ENCODE measurements at places on chromosomes 6 and 20.

DNA sequence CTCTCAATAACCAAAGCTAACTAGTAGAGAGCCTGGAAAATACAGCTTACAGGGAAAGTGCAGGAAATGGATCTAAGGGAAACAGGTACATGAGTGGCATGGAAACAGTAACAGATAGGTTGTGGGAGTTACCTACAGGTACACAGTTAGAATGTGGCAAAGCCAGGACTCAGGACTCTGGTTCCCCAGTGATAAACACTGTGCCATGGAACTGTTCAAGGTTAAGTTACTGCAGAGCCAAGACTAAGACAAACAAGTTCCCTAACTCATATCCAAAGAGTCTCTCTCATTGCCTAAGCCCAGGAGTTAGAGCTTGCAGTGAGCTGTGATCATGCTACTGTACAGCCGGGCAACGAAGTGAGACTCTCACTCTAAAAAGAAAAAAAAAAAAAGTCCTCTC is 6.6 kb downstream of the MED20 start:
- no peak for DNase-seq

DNA sequence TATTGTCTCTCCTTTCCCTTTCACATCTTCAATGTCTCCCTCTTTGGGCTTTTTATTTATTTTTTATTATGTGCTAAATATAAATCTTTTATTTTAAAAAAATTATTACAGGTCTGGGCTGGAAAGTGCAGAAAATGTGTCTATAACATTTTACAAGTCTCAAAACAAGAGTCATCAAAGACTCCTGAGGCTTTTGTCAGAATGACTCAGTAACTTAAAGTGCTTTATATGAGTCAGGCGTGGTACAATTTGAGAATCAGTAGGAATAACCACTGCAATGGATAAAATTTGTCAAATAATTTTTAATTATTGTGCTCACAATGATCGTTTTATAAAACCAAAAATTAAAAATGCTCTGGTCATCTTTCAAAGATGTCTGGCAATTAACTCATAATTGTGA is 193.9 kb downstream of the MMUT start:
- no peak for DNase-seq

GRCh38 chr6:89273816-89274215 is 41.3 kb downstream of the GABRR2 start:
- DNase-seq, result no peak

DNA sequence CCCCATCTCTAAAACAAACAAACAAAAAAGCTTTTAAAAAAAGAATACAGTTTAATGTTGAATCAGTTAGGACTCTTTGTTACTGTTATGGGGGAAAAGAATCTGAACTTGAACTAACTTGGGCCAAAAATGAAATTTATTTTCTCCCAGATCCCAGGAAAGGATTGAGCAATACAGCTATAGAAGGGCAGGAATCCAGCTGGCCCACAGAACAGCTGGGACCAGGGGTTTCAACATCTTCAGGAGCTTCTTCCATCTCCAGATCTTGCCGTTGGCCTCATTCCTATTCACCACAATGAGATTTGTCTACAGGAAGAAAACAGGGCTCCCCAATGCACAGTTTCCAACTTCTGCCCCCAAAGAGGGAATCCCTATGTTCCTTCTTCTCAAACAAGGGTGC is 43.2 kb upstream of the AKAP12 start:
- DNase-seq, result no peak

DNA sequence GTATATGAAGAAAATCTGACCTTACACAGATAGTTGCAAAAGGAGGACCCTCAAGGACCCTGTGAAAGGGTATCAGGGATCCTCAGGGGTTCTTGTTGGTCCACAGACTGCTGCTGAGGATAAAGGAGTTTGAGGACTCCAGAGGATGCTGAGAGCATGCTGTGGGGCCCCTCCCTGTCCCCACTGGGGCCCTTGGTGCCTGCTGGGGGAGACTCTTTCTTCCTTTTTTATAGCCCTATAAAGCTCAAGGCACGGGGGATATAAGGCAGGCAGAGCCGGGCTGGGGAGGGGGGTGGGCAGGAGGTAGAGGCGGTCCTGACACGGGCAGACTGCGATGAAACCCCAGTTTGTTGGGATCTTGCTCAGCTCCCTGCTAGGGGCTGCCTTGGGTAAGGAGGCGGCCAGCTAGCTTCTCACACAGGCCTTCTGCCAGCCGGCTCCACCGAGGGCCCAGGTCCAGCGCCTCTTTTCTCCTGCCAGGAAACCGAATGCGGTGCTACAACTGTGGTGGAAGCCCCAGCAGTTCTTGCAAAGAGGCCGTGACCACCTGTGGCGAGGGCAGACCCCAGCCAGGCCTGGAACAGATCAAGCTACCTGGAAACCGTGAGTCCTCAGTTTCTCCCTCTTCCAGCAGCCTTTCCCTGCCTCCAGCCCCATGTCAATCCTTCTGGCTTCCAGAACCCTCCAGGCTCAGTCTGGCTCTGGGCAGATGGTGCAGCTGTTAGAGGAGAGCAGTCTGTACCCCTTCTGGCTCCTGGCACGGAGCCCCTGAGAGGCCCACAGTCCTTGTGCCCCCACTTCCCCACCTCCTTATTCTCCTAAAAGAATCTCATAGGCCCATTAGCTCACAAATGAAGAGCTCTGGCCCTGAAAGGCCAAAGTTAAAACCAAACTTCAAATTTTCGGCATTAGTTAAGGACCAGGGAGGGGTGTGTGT is at the start of gene LY6G6D:
Gene LY6G6D (plus strand): TSS at position 327 of the 937 bp plus-strand sequence. CDS start 8 bp downstream, at position 335.
- DNase-seq, result no peak

GRCh38 chr6:26217714-26218075 is 130.5 kb downstream of the HFE start:
- DNase-seq, result no peak

DNA sequence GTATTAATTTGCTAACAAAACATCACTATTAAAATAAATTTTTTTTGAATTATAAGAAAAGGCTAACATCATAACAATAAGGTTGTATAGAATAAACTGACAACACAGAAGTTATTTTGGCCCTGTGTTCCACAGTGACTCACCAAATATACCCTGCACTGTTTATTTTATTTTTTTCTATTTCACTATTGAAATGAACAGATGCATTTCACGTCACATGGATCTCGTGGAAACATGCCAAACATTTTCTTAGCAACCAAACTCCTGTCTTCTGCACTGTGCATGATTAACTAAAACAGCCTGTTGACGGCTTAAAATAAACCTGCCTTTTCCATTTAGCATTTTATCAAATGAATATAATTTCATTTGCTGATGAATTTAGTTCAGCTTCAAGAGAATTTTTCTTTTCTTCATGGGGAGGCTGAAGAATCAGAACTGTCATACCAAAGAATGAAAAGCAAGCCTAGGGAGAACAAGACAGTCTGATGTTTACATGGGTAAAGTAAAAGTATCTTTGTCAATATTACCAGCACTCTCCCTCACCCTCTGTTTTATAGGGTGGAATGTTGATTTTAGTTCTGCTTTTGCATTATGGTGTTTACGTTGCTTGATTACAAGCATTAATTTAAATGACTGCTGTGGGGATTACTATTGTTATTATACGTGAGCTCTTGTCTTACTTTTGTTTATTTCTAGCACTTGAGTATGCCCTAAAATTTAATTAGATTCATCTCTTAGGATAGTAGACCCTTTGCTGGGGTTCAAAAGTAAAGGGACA is 115.3 kb downstream of the LCA5 start:
- DNase-seq, result no peak

- DNase-seq, result no peak
Observed at GRCh38 chr6:155171747-155172449, 91.9 kb upstream of the CLDN20 start.

GRCh38 chr6:30144811-30145210 is 8.9 kb downstream of the TRIM40 start:
- no peak for DNase-seq

DNA sequence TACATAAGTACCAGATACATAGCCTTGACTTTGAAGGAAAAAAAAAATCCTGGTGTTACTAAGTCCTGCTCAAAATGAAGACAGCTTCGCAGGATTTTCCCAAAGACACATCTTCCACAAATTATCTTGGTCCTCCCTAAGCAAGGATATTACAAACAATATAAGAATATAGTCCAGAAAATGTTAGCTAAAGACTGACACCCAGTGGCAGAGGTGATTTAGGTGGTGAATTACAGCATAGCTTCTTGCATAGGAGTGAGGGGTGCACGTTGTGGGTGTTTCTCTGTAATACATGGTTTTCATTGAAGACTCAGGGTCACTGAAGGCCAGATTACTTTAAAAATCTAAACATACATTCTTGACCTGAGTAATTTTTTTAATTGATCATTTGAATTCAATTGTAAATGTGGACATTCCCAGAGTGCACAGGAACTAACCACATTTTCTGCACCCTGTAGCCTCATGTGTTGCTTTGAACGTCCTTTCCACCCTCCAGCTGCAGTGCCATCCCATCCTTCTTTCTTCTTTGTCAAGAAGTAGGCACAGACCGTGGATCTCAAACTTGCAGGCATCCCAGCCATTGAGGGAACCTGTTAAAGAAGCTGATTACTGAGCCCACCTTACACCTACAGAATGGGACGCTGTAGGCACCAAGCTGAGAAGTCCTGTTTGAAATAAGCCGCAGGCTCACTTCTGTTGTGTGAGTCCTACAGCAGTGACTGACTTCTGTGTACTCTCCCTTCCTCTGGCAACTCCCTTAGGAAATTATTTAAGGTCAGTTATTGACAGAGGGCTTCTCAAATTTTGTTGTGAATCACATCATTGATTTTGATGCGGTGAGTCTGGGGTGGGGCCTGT is 102.6 kb downstream of the PERP start:
- DNase-seq, result no peak

DNA sequence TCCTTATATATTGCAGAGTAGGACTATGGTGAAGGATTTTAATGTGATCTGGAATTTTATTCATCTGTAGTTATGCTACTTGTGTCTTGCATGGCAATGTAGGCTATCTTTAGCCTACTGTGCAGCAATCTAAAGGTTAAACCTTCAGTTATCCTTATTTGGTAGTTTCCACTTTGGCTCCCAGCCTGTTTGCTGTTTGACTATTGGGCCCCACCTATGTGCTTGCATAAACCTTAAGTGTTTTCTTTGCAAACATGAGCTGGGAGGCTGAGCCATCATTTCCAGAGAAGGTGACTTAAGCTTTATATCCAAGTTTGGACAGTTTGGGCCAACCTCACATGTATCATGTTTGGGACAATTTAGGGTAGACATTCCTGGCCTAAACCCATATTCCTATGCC is 537.5 kb downstream of the BTBD3 start:
- DNase-seq, result no peak

GRCh38 chr6:87965806-87966205 is 81.8 kb upstream of the SPACA1 start:
- no peak for DNase-seq

GRCh38 chr20:8568075-8568474 is 436.0 kb downstream of the PLCB1 start:
- DNase-seq, result no peak

- DNase-seq, result no peak
Observed at GRCh38 chr6:145360865-145361264, 374.5 kb downstream of the EPM2A start.
